ENCODE measurements at places on chromosomes 2 and 18.

GRCh38 chr2:18445433-18446320, 114.8 kb downstream of the RDH14 start:
- DNase-seq: no peak

DNA sequence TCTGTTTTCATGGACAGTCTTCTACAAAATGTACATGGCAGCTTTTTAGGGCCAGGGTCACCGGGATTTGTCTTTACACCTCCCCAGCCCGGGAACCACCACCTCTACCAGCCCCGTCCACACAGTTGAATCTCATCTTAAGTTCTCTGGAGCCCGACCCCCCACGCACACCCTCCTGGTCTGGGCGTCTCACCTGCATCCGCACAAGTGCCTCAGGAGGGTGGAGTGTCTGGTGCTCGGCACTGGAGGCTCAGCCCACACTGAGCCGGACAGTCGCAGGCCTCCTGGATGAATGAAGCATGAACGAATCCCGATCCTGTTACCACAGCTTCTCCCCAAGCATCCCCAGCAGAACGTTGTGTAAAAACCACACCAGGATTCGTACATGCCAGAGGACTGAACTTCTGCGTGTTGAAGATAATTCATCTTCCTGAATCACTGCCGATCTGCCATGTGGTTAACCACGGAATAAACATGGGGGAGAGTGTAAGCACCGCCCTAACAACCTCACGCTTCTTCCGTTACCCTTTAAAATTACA, 162.0 kb downstream of the RTP5 start:
- peak; percentile 83 for DNase-seq

DNA sequence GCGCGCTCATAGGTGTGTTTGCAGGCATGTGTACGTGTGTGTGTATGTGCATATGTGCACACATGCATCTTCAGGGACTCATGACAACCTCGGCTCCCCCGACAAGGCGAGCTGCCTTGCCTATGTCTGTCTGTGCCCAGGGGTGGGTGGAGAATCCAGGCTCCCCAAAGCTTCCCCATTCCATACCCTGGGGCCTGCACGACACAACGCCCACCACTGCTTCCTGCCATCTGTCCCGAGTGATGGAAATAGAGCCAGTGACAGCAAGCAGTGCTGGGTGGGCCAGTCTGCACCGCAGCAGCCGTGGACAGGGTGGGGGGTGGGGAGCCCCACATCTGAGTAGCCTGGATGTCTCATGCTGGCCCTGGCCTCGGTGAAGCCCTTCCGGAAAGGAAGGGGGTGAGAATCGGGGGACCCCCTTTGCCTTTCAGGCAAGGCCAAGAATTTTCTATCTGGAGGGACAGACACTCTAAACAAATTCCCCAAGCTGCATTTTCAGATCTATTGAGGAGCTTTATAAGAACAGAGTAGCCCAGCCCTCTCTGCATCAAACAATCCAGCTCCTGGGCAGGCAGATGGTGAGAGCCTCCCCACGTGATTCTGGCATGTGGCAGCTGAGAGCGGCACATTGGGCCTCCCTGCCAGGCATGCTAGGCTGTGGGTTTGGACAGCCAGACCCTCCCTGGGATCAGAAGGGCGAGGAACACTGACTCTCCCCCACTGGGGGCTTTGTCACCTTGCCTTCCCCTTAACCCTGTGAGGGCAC, 4.9 kb downstream of the KCNIP3 start:
- DNase-seq: no peak

GRCh38 chr2:227939271-227940027, 68.0 kb downstream of the DAW1 start:
- peak; percentile 26 for DNase-seq

DNA sequence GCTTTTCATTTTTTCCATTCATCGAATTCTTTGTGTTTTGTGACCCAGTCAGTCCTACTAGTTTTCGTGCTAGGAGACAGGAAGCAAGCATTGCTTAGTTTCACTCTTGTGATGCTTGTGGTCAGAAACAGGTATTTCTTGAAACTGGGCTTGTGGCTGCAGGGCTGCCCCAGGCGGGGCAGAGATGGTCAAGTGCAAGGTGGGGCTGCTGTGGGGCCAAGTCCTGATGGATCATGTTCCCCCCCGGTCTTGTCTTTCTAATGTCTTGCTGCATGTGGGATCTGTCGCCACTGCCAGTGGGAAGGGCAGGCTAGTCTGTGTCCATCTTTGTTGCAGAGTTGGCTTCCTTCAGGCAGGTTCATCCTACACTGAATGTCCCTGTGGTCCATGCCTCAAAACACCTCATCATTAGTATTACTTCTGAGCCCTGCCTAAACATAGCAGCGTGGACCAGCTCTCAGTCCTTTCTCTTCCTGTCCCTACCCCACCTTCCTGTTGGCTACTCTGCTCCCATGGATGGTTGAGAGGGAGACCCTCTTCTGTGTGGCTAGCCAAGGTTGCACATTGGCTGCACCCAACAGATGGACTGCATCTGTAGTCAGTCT, 38.7 kb downstream of the INPP4A start:
- no peak for DNase-seq

DNA sequence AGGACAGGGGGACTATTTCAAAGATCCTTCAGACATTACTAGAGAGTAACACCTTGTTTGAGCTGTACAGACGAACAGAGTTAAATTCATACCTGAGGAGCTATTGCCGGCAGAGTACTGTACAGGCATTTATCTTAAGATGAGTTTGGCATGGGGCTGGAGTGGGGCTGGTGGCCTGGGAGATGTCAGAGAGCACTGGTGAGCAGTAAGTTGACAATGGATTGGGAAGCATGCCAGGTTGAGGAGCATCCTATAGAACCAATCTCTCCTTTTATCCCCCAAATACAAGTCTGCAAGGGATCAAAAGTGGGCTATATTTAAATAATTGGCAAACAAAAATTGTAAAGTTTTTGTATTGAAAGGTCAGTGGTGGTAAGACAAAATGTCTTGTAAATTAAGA, 58.6 kb downstream of the ADCYAP1 start:
- no peak for DNase-seq

DNA sequence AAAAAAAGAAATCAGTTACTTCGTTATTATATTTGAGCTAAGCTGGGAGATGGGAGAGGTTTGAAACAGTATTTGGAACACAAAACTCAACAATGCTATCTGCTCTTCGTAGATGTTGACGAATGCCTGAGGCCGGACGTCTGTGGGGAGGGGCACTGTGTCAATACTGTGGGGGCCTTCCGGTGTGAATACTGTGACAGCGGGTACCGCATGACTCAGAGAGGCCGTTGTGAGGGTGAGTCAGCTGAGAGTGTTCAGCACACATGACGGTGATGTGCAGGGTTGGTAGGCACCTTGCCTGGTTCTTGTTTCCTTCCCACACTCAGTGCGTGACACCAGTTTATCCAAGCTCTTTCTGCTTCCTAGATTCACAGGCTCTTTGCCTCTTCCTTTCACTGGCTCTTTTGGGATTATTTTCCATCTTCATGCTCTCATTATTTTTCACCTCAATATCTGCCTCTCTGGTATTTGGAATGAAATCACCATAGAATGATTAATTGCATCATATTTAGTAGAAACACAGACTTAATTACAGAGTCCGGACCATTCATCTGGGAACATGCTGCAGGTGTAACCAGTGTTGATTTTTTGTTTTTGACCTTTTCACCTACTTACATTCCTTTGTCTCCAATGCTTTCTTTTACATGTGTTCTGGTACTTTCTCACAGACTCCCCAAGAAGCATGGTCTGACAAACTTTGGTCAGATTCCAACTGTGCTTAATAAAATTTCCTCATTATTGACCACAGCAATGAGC, 200.6 kb upstream of the RASGRP3 start:
- DNase-seq: peak; percentile 61
